Fibroblast of skin of left biceps (primary cell): ENCODE measurements at places on chromosomes 12 and 14.

- DNase-seq: no peak
Measured at GRCh38 chr14:103731916-103732867, 16.6 kb downstream of the ZFYVE21 start.

DNA sequence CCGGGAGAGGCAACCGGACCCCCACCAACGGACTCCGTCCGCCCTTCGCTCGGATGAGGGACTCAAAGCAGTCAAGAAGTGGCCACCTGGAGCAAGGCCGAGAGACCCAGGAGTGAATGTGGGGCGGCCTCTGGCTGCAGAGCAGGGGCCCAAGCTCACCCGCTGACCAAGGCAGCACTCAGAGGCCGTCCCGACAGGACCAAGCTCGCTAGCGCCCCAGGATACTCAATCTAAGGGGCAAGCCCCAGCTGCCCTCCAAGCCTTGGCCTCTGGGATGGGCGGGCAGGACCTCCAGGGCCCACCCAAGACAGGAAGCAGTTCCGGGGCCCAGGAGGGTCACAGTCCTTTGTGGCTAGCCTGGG is 936 bp downstream of the AKT1 start:
- DNase-seq: no peak

- no peak for DNase-seq
Measured at GRCh38 chr12:115611477-115611876, 666.0 kb downstream of the MED13L start.

DNA sequence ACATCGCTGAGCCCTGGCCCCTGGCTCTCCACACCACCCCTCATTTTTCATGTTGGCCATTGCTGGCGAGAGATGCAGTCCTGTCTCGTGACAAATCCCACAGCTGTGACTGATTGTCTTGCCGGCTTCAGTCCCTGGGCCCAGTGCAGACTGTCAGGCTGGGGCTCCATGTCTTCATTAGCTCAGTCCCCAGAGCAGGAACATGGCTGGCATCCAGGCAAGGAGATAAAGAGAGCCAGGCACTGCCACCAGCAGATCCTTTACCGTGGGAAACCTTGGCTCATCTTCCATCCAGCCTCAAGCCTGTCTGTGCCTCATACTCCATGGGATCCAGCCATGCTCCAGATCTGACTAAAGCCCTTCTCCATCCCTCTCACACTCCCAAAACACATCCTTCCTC is 284.7 kb upstream of the FKBP4 start:
- no peak for DNase-seq

DNA sequence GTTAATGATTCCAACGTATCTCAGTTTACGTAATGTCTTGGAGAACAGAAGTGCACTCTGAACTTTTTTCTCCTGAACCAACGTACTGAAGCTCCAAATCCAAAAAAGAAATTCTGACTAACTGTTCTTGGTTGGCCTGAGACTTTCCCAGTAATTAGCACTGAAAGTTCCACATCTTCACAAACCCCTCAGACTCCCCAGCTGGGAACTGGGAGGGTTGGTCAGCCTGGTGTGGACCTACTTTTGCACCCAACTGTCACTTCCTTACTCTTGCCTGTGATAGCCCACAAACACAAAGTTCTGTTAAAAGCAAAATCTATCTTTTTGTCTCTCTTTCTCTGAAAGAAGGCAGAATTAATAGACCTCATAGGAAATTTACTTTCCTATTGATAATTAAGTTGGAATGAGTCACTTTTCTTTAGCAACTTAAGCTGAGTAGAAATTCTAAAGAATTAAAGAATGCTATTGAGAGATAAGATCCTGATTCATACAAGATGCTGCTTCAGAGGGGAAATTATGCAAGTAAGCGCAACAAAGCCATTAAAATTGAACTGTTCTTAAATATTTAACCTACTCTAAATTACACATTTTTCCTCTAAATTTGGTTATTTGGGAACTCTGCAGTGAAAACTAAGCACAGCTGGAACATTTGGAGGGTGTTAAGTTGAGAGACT is 155.0 kb downstream of the EPS8 start:
- DNase-seq: peak; percentile 55

- DNase-seq: no peak
Measured at GRCh38 chr14:79248771-79249170, 962.5 kb downstream of the DIO2 start.

DNA sequence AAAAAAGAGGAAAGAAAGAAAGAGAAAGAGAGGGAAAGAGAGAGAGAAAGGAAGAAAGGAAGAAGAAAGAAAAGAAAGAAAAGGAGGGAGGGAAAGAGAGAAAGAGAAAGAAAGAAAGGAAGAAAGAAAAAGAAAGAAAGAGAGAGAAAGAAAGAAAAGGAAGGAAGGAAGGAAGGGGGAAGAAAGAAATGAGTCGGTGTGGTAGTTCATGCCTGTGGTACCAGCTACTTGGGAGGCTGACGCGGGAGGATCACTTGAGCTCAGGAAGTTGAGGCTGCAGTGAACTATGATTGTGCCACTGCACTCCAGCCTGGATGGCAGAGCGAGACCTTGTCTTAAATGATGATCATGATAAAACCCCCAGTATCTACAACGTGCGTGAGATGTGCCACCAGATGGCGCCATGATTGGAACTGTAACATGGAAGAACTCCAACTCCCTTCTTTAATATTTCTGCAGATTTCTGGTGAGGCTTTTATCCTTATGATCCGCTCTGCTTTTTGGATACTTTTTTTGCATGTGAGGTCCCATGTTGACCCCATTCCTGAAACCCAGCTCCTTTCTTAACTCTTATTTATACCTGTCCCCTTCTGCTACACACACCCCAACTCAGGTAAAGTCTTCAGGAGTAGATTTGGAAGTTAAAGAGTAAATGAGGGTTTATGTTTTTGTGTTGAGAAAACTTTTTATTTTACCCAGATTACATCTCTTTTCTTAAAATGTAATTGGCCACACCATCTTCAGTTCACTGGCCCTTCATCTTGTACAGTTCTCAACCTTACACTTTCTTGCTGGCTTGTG is 25.6 kb downstream of the RNASE10 start:
- peak; percentile 26 for DNase-seq

GRCh38 chr12:116199160-116199706 is 78.3 kb downstream of the MED13L start:
- no peak for DNase-seq

DNA sequence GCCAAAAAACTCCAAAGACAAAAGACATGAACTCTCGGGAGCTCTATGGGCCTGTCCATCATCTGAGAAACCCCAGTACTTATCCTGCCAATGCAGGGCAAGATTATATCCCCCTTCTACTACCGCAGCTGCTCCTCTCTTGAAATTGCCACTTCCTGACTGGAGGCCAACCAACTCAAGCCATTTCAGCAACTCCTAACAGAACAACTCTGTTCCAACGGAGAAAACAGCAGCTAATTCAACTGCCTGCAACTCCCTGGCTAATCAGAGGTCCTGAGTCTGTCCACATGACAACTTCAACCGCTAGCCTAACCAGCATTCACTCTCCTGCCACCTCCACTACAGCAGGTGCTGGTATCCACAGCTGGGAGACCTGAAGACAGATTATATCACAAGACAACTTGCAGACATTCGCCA is 24.1 kb downstream of the CEP83 start:
- DNase-seq: no peak

- no peak for DNase-seq
Measured at GRCh38 chr12:132583411-132583710, 27.0 kb downstream of the LRCOL1 start.

DNA sequence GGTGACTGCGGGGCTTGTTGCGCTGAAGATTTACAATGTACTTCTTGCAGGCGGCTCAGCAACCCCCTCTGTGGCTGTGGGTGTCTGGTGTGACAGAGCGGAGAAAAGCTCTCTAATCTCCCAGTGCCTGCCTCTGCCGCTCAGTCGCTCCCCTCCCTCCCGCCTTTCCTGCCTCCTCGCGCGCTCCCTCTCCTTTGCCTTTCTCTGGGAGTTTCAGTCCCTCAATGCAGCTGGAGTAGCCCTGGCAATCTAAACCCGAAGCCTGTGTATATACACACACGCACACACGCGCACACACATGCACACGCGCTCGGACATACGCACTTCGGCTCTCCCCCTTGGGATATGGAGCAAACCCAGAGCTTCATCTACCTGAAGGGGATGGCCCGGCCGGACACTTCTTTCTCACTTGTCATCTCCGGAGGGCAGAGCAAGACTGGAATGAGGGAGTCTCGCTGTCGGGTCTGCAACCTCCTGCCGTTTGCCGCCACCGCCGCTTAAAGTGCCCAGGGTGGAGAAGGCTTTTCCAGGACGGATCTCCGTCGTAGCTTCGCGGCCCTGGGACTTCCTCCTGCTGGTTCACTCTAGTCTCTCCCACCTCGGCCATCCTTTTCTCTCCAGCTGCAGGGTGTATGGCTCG is 599 bp upstream of the TRHDE start:
- DNase-seq: no peak

- no peak for DNase-seq
Measured at GRCh38 chr14:88933191-88933590, 108.7 kb downstream of the TTC8 start.

DNA sequence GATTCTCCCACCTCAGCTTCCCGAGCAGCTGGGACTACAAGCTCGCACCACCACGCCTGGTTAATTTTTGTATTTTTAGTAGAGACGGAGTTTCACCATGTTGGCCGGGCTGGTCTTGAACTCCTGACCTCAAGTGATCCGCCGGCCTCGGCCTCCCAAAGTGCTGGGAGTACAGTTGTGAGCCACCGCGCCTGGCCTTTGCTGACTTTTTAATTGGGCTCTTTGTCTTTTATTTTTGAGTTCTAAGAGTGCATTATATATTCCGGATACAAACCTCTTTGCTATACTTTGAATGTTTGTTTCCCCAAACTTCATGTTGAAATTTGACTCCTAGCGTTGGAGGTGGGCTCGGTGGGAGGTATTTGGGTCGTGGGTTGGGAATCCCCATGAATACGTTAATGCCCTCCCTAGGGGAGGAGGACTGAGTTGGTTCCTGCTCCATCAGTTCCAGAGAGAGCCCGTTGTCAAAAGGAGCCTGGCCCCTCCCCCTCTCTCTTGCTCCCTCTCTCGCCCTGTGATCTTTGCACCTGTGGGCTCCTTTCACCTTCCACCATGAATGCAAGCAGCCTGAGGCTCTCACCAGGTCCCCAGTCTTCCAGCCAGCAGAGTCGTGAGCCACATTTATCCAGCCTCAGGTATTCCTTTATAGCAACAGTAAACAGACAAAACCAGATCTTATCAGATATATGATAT is 103.2 kb upstream of the EVL start:
- no peak for DNase-seq

DNA sequence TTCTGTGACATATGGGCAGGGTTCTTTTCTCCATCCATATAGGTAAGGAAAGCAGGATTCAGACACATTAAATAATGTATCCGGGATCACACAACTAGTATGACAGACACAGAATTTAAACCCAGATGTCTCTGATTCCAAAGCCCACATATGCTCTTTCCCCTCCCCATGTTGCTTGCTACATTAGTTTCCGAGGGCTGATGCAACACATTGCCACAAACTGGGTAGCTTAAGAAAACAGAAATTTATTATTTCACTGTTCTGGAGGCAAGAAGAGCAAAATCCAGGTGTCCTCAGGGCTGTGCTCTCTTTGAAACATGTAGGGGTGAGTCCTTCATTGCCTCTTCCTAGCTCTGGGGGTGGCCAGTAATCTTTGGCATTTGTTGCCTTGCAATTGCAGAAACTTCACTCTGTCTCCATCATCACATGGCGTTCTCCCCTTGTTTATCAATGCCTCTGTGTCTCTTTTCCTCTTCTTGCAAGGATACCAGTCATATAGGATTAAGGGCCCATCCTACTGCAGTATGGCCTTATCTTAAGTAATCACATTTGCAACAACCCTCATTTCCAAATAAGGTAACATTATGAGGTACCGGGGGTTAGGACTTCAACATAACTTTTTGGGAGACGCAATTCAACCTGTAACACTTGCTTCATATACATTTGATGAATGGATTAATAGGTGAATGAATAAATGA is 83.0 kb upstream of the CCND2 start:
- DNase-seq: peak; percentile 16

DNA sequence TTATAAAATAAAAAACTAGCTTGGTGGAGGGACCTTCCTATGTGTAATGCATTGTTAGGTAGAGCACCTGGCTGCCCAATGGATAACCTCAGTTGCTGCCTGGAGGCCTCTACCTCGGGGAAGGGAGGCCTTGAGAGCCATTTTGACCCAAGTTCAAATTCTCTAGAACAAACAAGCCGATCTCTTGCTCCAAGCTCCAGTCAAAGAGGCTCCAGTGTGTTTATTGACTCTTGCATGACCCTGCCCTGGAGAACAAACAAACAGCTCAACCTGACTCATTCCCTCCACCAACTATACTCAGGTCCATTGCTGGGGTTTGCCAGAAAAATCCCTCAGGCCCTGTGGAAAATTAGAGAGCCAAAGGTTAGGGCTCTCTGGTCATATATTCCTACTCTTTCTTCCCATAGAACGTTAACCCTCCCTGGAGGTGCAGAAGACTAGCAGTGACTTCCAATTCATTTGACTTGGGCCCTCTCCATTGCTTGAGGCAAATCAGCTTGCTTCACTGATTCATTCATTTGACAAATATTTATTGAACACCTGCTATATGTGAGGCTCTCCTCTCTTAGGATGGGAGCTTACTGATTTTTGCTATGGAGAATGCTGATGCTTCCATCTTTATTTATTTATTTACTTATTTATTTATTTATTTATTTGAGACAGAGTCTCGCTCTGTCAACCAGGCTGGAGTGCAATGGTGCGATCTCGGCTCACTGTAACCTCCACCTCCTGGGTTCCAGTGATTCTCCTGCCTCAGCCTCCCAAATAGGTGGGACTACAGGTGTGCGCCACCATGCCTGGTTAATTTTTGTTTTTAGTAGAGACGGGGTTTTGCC is 73.7 kb upstream of the CISTR start:
- no peak for DNase-seq

GRCh38 chr12:106594447-106594846 is 11.6 kb downstream of the RFX4 start:
- DNase-seq: no peak

GRCh38 chr12:93702707-93703315 is 25.6 kb downstream of the CRADD start:
- no peak for DNase-seq

- no peak for DNase-seq
Measured at GRCh38 chr12:47417121-47417520, 288.7 kb downstream of the RPAP3 start.

DNA sequence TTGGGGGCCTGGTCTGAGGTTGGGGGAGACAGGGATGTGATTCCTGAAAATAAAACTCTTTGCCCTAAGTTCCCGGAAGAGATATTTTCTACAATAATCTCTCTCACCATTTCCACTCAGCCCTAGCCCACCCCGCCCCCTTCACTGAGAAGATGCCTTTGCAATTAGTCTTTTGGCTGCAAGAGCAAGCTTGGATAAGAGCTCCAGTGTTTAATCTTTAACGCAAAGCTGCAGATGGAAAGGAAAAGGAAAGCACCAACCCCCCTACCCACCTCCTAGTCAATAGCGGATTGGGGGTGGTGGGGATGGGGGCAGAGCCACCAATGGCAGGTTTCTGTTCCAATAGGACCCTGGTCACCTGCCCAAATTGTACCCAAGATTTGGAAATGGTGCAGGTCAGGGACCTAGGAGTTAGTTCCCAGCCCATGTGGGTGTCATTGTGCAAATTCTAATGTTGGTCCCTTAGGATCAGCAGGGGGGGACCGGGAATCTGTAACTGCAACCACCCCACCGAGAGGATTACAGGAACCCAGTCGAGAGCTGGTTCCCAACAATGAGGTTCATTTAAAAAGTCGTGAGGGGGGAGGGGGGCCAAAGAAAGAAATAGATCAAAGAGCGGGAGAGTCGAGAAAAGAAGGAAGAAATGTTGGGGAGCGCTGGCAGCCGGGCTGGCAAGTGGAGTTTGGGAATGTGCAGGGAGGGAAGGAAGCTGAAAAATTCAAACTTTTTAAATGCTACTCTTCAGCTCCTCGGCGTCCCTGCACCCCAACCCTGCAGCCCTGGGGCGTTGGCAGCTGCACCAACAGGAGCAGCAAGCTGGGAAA is 1.6 kb downstream of the ZFP36L1 start:
- no peak for DNase-seq

GRCh38 chr14:53847881-53848280 is 108.7 kb downstream of the BMP4 start:
- no peak for DNase-seq
